Skin of body (tissue), 3 donors: ENCODE measurements at places on chromosomes 11 and 22.

DNA sequence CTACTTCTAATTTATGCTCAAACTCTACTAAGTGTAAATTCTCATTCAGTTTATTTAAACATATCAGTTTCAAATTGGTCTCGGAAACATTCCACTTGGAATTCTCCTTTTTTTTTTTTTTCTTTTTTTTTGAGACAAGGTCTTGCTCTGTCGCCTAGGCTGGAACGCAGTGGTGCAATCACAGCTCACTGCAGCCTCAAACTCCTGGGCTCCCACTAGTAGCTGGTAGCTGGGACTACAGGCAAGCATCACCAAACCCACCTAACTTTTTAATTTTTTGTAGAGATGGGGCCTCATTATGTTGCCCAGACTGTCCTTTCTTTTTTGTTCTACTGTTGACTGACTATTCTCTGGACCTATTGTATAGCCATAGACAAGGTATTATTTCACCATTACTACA lies 33.3 kb upstream of the CCDC81 start:
- no peak for DNase-seq

- peak; percentile 30 for DNase-seq
These were observed 700 bp upstream of the DEPDC5 start for GRCh38 chr22:31753005-31753633.

DNA sequence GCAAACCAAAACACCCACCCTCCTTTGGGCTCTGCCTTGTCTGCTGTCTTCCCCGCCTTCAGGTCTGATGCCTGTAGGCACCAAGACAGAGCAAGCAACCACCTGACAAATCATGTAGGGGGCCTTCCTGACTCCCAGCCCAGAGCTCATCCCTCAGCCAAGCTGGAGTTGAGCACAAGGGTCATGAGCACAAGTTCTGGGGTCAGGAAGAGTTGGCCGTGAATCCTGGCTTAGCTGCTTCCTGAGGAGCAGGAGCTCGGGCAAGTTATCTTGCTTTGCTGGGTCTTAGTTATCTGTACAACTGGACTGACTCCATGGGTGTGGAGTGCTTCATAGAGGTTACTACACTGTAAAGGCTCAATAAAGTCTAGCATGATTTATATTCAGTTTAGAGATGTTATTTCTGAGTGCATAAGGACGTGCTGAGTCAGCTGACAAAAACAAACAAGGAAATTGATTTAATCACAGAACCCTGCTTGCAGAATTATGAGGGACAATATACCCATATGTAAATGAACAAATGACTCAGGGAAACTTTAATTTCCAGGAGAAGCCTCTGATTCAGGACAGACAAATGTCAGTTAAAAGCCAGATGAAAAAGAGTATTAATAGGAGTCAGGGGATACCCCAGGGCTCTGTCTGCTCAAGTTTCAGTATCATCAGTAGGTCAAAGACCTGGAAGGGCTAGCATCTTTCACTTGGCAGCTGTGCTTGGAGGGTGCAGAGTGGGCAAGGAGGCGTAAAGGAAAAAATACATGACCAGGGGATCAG lies 15.0 kb upstream of the APOA1 start:
- no peak for DNase-seq

- DNase-seq: no peak
These were observed 86.7 kb upstream of the RASSF10 start for GRCh38 chr11:12922418-12922817.

DNA sequence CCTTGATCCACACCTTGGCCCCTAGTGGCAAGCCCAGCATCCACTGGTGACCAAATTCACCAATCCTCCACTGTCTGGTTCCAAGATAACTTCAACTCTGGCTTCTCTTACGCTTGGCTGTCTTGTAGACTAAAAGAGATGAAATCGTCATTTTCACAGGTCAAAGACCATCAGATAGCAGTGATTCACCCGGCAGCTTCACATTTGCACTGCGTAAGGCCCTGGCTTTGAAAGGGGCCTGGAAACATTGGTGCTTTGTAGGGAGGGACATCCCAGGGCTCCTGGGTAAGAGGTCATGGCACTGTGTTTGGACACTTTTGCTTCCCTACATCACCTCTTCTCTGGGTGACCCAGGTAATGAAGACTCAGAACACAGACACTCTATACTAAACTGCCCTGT lies 30.1 kb upstream of the FADD start:
- DNase-seq: no peak

DNA sequence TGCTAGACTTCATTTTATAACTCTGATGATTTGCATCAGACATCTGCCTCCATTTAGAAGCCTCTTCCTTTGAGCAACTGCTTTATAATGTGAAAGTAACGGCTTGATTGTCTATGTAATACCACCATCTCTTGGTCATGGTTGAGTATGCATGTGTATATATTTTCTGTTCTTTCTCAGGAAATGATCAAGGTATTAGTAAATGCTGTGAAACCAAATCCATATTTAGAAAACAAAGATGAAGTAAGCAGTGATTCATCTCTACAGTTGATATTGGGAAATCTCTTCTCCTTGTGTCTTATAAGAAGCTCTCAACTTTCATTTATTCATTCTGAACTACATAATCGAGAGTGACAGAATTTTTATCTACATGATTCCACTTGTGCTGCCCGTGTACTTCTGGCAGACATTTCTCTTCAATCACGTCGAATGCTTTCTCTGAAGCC lies 104.6 kb upstream of the ANO3 start:
- peak; percentile 48 for DNase-seq

DNA sequence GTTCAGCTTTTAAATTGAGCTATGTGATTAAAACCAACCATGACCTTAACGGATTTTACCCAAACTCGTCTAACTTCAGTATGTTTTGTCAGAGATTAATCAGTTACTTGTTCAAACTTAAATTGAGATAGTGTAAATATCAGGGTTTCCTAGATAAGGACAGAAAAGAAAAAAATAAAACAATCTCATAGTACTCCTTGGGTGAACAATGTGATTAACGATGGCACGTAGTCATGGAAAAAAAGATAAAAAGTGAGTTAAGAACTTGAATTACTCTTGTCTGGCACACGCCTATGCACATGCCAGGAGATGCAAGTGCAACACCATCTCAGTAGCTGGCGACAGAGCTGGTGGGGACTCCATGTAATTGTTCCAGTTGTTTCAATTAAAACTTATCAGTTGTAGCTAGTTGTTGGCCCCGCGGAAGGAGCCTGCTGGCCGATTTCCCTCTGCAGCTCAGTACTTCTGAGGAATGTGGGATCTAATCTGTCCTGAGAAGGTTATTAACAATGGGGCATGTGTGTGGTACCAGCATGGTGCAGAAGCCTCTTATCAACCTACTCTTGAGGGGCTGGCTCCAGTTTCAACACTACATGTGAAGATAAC lies 3.0 kb downstream of the RASSF10 start:
- no peak for DNase-seq
